ENCODE measurements at places on chromosomes 7 and 10.

DNA sequence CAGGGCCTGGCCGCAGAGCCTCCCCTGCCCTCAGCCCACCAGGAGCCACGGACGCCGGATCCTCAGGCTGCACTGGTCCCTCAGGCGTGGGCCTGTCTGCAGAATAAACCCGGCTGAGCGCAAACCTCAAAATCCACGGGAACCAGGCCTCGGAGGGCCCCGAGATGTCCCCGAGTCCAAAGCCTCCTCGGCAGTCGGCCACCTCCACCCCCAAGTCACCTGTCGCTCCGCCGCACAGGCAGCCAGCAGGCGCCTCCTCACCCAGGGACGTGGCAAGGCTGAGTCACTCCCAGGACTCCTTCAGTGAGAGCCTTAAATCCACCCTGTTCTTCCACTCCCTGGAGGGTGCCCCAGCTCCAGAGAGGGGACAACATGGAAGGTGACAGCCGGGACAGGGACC lies 33.2 kb downstream of the STK32C start:
- DNase-seq: no peak

DNA sequence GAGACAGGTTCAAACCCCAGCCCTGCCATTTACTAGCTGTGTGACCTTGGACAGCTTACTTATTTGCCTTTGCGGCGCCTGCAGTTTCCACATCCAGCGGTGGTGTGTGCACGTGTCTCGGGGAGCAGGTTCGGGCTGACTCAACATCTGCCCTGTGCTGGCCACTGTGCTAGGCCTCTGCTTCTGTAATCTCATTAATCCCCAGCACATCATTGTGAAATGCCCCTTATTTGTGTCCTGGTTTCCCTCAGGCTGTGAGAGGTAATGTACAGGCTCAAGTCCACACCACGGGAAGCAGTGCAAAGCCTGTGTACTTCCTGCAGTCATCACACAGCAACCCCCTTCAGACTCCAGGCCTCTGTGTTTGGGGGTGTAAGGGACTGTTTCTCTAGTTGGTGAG lies 285.7 kb downstream of the RPS24 start:
- DNase-seq: peak; percentile 24

GRCh38 chr7:41817386-41817785 lies 114.5 kb upstream of the INHBA start:
- DNase-seq: no peak

- DNase-seq: peak; percentile 61
These were observed 745 bp downstream of the DAGLB start for GRCh38 chr7:6446838-6447580.

- no peak for DNase-seq
These were observed 75.1 kb downstream of the ZMIZ1 start for GRCh38 chr10:79143879-79144278.

DNA sequence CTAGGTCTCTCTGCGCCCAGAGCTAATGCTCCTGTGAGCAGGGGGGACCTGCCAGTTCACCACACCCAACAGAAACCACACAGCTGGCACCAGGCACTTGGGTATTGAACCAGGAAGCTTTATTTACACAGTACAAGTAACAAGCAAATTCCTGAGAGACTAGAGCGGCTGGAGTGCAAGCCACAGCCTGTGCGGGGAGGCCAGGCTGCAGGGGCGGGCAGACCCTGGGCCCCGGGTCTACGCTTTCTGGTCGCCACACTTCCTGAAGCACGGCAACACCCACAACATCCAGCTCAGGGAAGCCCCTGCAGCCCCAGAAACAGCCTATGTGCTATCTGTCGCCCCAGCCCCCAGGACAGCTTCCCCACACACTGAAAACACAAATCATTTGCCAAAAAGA lies 125.0 kb downstream of the FAM53B start:
- DNase-seq: no peak

DNA sequence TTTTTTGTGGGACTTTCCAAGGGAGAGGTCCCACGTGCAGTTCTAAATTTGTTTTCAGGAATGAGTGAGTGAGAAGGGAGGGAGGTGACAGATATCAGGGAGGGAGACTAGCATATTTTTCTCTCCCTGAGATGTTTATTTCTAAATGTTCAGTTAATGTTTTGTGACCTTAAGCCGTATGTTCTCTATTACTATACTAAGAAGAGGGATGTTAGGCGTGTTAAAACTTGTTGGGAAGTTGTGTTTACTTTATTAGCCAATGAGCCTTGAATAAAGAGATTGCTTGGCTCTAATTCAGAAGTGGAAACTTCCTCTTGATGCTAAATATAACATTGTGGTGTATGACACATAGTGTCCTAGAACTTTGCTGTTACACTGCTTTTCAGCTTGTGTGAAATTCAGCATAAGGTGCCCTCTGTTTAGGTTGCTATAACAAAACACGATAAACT lies 37.3 kb downstream of the DNAH11 start:
- DNase-seq: no peak

- no peak for DNase-seq
These were observed 64.5 kb downstream of the MCMBP start for GRCh38 chr10:119807960-119808697.

DNA sequence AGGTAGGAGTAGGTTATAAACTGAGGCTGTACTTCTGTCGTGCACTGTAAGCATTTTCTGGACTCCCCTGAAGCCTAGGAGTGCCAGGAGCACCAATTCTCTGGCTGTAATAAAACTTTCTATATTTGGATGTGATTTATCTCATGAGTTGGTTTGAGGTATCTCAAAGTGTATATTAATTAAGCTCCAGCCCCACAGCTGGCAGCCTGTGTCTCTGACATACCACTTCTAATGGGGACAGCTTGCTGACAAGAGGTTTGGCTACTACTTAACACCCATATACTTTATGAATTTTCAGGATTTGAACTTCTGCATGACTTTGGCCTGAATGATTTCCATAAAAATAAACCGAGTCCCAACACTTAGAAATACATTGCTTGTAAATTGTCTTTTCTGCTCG lies 35.2 kb downstream of the CFAP58 start:
- DNase-seq: no peak

DNA sequence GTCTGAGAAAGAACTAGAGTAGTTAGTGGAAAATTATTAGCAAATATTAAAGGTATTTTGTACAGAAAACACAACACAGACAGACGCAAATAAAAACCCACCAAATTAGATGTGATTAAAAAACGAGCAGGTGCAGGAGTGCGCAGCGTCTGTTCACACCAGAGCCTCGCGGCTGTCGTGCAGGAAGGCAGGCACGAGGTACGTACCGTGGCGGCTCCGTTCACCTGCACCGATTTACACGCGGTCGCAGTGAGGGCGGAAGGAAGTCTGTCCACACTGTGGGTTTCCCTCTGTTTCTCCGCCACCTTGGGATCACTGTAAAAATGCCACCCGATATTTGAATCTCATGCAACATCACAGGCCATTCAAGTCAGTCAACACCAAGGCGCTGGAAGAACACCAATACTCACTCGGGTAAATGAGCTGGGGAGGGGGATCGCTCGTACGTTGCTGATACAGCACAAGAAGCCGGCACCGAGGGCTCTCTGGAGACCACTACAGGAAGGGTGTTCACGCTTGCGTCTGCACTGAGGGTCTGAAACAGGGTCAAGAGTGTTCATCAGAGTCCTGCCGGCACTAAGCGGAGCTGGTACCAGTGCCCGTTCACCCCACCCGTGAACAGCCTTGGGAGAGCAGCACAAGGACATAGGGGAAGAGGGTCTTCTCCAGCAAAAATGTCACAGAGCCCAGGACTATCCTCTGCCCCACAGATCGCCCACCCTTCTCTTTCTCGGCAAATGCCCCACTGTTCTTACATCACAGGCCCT lies 116.8 kb downstream of the LARP4B start:
- no peak for DNase-seq

GRCh38 chr10:35058686-35059085 lies 31.5 kb downstream of the CUL2 start:
- no peak for DNase-seq

DNA sequence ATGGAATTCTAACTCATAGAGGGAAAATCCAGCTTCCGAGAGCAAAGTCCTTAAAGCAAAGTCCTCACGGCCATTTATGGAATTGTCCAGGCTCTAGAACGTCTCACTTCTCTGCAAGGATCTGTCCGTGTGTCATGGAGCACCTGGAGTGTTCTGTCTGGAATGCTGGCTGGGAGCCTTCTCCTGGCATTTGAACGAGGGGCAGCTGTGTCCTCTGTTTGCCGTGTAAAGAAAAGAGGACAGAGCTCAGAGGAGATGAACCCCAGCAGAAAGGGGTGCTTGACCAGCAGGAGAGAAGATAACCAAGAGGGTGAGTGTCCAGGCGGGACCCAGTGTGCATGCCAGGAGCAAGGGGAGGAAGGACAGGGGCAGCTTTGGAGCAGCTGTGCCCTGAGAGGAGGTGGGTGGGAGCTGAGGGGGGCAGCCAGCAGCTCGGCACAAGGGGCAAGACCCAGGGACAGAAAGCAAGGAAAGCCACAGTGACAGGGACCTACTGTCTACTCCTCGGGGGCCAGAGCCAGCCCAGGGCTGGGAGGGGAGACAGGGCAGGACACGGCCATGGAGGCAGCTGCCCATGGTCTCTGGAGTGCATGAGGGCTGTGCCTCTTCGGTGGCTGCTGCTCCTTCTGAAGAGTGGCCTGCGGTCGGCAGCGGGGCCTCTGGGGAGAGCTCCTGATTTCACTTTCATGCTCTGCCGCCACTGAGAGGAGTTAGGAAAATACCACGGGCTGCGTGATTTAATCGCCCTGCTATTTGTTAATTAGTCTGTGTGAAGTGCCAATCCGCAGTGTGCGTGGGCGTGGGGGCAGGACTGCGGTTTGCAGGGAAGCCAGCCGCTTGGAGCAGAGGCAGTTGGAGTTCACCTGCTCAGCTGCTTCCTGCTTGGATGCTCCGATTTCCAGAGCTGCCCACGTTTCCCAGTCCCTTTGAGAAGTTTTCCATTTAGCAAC lies 149.3 kb upstream of the SHH start:
- peak; percentile 70 for DNase-seq

GRCh38 chr10:71393841-71394475 lies 2.8 kb upstream of the CDH23 start:
- peak; percentile 37 for DNase-seq

DNA sequence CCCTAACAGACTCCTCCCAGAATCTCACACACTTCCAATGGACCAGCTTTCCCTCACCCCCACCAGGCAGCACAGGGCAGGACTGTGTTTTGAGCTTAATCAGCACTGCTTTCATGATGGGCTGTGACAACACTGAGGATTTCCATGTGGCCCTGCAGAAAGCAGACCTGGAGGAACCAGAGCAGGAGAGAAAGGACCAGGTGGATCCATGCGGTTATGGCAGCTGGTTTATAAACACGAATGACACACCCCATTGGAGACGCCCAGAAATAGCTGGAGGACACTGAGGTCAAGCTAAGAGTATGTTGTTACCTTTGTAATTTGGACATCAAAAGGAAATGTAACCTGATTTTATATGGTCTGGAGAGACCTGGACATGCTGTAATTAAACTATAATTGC lies 31.7 kb upstream of the HERPUD2 start:
- no peak for DNase-seq

DNA sequence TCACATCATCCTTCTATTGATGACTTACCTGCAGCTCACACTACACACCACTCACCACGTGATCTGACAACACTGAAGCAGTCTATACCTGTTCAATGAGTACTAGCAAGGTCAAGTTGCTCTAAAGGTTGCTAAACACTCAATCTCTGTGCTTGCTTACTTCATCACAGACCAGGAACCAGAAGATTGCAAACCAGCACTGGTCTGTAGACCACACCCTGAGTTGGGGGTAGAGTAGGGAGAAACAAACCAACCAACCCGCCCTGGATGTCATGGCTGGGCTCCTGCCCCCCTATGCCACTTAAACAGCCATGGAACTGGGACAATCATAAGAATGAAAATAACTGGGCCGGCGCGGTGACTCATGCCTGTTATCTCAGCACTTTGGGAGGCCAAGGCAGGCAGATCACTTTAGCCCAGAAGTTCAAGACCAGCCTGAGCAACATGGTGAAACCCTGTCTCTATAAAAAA lies 19.6 kb downstream of the DLG5 start:
- DNase-seq: no peak

- DNase-seq: no peak
These were observed 18.8 kb downstream of the CDC123 start for GRCh38 chr10:12214763-12215218.

GRCh38 chr7:30969604-30969970 lies 5.8 kb downstream of the GHRHR start:
- DNase-seq: no peak

- DNase-seq: no peak
These were observed 323.4 kb upstream of the GRM3 start for GRCh38 chr7:86320341-86320740.

DNA sequence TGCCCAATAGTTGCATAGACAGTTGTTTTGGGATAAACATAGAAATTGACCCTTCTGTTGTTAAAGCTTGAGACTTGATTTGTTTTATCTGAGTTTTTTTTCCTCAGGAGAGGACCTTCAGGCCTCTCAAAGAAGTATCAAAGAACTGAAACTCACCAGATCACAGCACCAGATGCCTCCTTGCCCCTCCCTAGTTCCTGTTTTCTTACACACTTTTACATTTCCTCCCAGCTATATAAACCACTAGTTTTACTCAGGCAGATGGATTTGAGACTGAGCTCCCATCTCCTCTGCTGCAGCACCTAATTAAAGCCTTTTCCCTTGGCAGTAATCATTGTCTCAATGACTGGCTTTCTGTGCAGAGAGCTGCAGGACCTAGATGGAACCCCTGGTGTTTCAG lies 150.6 kb upstream of the NRG3 start:
- no peak for DNase-seq

- no peak for DNase-seq
These were observed 53.5 kb upstream of the SVIL start for GRCh38 chr10:29688230-29688661.

DNA sequence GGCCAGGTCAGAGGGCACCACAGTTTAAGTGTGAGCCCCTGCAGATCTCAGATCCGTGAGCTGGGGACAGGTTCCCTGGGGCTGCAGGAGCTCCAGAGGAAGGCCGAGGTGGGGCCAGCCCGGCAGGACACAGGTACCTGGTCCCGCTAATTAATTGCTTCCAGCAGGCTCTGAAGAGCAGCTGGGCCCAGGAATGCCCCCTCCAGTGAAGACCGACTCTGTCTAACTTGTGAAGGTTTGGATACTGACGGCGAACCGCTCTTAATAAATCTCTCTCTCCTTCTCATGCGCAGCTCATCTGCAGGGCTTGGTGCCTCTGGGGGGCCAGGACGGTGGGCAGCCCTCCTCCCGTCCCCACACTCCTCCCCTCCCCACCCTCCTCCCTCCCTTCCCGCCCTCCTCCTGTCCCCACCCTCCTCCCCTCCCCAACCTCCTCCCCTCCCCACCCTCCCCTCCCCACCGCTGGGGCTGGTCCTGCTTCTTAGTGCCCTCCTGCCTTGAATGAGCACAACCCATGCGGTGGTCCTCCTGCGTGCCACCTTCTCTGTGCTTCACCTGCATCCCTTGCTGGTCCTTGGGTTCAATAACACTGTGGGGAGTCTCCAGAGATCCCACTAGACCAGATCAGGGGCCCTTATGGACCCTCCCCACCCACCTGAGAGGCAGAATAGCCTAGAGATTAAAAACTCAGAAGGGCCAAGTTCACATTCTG lies 38.3 kb downstream of the PDGFA start:
- no peak for DNase-seq

- DNase-seq: no peak
These were observed 90.2 kb downstream of the FRMD4A start for GRCh38 chr10:14240253-14241189.

All from left lobe of liver (tissue), 2 donors.